ENCODE measurements at places on chromosomes 5 and 9.

DNA sequence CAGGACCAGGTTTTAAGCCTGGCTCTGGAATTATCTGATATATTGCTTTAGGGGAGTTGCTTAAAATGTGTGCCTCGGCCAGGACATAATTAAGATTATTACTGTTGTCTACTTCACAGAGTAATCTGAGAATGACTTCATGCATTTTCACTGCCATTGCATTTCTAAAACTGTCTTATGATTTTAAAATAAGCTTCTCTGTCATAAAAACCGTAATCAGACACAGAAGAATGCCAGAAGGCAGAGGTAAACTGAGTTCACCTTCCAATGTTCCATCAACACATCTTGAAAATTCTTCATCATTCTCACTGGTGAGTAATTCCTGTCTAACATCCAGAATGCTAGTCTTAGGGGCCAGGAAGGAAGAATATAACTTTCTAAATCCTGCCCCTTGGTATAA, 47.1 kb downstream of the ISOC1 start:
- DNase-seq = no peak

GRCh38 chr5:96683392-96683791, 21.2 kb downstream of the CAST start:
- DNase-seq = no peak

DNA sequence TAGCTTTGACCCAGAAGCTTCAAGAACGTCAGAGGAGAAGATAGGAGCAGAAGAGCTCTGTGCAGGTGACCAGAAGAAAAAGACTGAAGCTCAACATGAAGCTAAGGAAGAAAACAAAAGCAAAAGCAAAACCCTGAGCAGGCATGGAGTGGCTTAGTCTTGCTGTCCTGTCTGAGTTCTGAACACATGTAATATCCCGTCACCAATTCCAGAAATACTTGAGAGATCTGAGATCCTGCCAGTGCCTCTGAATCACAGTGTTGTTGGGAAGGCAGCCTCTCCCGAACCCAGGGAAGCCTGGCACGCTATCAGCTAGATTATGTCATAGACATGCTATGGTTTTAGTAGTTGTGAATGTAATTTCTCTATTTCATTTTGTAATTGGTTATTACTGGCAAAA, 235.7 kb downstream of the ICE1 start:
- DNase-seq = no peak

DNA sequence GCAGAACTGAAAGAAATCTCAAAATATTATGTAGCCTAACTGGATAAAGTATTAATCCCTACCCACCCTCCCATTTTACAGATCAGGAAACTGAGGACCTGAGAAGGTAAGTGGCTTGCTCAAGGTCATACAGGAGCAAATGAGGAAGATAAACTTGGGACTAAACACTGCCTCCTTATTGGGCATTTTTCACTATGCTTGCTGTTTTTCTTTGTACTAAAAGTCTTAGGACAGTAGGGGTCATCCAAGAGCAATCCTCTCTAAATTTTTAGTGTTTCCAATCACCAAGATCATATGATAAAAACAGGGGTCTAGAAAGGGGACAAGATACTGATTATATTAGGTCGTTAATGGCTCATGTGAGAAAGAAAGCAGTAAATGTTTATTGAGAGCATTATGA, 80.8 kb downstream of the RORB start:
- no peak for DNase-seq

DNA sequence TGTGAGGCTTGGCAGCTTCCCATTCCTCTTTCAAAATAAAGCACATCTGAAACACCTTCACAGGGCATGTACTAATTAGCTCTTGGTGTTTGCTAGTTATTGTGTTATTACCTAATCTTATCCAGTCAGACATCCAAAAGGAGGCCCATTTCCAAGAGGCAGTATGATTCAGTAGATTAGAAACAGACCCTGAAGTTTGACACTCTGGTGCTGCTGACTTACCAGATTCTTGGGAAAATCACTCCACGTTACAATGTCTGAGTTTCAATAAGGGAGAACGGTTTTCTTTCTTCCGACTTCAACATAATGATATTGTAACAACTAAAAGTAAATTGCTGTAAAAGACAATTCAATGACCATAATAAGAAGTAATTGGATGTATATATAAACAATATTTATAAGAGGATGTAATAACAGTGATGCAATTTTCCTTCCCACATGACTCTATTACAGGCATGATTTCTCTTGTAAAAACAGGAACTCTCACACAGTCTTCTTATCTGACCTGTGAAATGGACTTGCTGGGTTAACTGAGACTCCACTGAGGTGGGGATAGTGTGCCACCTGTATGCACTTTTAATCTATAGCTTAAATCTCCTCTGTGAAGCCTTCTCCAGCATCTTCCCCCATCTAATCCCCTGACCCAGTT, 181.3 kb upstream of the ELL2 start:
- no peak for DNase-seq

All from T-helper 22 cell (primary cell).